ENCODE measurements at places on chromosomes 1 and 21. TPM values are rescaled to one million over a fixed set of nuclear protein-coding genes. Genes with fewer than 3 reads are reported as not detected.

KCNJ9 gene
- 0.05 TPM for total RNA-seq

NUP133 gene
- 31.3 TPM for total RNA-seq

FCGR2B gene
- 9.7 TPM for total RNA-seq

RGS13 gene
- 0.22 TPM for total RNA-seq

TBX15 gene
- 0.63 TPM for total RNA-seq

DNA sequence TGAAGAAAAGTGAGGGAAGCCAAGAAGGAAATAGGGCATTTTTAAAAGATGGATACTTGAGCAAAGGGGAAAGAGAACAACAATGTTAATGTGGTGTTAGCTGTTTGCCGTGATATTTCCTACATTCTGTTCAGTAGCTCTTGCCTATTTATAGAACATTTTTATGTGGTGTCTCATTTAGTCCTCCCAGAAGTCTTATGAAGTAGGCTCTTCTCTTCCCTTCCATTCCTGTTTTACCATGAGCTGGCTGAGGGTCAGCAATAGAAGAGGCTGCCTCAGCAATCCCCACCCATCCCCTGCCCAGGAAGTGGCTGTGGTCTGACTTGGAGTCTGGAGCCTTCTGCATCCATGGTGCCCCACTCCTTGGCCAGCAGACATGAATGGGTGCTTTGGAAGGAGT is 60.1 kb downstream of the KIAA0040 start:
- no peak overlapping the region for H3K4me3 ChIP-seq
- no peaks in the 10 kb centered on the region for H3K27me3 ChIP-seq
- H3K36me3 ChIP-seq = no peaks in the 10 kb centered on the region
- no peak for DNase-seq

GRCh38 chr1:182087719-182088350 is 26.3 kb upstream of the ZNF648 start:
- no peaks in the 10 kb centered on the region for H3K36me3 ChIP-seq
- H3K27me3 ChIP-seq = no peaks in the 10 kb centered on the region
- no peak for DNase-seq
- H3K4me1 ChIP-seq = peaks cover 5% of the 10 kb centered on the region
- H3K4me3 ChIP-seq = no peak overlapping the region
- H3K27ac ChIP-seq = no peak overlapping the region

DNA sequence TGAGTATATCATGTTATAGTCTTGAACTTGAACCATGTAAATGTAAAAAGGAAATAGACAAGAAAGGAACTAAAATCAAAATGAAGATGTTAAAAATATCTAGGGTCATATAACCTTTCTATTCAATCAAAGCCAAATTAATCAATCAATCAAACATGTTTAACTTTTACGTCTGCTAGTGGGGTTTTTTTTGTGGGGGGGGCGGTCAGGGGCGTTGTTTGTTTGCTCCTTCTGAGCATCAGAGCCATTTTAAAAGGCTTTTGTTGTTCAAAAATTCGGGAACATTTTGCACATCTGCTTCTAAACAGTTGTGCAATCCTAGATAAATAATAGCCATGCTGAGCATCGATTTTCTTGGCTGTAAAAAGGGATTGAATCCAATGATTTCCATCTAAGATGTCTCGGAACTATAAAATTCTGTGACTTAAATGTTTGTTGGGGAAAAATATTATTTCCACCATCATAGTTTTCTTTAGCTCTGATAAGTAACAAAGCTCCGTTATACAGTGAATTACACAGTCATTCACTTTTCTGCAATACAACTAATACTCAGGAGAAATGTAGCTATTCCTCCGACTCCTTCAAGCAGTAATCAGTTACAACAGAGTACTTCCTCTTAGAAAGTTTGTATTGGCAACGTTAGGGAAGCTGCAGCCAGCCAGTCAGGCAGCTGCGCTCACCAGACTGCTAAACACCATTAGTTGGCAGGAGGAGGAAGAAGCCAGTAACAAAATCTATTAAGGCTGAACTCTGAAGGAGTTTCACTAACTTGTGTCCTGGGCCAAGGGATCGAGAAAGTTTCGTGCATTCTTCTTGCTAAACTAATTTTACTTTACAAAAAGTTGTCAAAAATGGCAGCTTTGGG is 2.2 kb downstream of the SPATA6 start:
- H3K4me1 ChIP-seq = peaks cover 47% of the 10 kb centered on the region
- no peaks in the 10 kb centered on the region for H3K36me3 ChIP-seq
- no peaks in the 10 kb centered on the region for H3K27me3 ChIP-seq
- peak; percentile 64 for DNase-seq
- H3K4me3 ChIP-seq = peak overlapping the region; percentile 86
- H3K27ac ChIP-seq = peak overlapping the region; percentile 90

- no peaks in the 10 kb centered on the region for H3K36me3 ChIP-seq
- H3K27ac ChIP-seq = no peak overlapping the region
- no peak for DNase-seq
Observed at GRCh38 chr1:209473025-209473424, 110.5 kb upstream of the CAMK1G start.

- H3K4me3 ChIP-seq = no peak overlapping the region
- H3K27ac ChIP-seq = no peak overlapping the region
- no peaks in the 10 kb centered on the region for H3K27me3 ChIP-seq
- H3K4me1 ChIP-seq = no peaks in the 10 kb centered on the region
- no peaks in the 10 kb centered on the region for H3K36me3 ChIP-seq
Observed at GRCh38 chr1:102640312-102640711, 468.0 kb downstream of the COL11A1 start.

DNA sequence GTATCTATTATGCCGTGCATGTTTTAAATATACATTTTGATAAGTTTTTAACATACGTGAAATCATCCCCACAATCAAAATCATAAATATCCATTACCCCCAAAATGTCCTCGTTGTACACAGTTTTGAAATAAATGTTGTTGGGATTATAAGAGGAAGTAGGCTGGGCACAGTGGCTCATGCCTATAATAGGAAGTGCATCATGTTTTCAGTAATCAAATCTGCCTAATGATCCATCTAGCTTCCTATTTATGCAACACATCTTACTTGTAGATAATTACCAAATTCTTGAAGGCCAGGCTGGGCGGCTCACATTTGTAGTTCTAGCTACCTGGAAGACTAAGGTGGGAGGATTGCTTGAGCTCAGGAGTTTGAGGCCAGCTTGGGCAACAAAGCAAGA is 15.0 kb upstream of the IFNGR2 start:
- no peak for DNase-seq
- peaks cover 8% of the 10 kb centered on the region for H3K4me1 ChIP-seq
- no peaks in the 10 kb centered on the region for H3K27me3 ChIP-seq

- H3K27ac ChIP-seq = no peak overlapping the region
- H3K4me1 ChIP-seq = no peaks in the 10 kb centered on the region
- no peaks in the 10 kb centered on the region for H3K36me3 ChIP-seq
- no peak for DNase-seq
- no peak overlapping the region for H3K4me3 ChIP-seq
Observed at GRCh38 chr1:176752505-176752904, 289.5 kb downstream of the PAPPA2 start.

DNA sequence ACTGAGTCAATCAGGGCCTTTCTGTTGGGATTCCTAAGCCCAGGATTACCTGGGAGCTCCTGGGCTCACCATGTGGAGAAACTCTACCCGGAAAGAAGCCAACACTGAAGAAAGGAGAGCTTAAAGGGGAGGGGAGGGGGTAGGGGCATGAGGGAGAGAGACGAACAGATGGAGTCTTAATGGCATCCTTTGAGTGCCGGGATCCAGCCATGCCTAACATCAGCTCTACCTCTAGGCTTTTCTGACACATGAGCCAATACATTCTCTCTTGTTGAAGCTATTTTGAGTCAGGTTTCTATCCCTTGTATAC is 75.0 kb downstream of the NPHP4 start:
- no peak for DNase-seq
- no peaks in the 10 kb centered on the region for H3K4me1 ChIP-seq
- H3K36me3 ChIP-seq = no peaks in the 10 kb centered on the region
- H3K27me3 ChIP-seq = no peaks in the 10 kb centered on the region
- no peak overlapping the region for H3K4me3 ChIP-seq

- no peak overlapping the region for H3K4me3 ChIP-seq
- no peak overlapping the region for H3K27ac ChIP-seq
- no peaks in the 10 kb centered on the region for H3K27me3 ChIP-seq
- H3K36me3 ChIP-seq = no peaks in the 10 kb centered on the region
Observed at GRCh38 chr1:241229216-241229615, 127.8 kb downstream of the RGS7 start.

GRCh38 chr1:115166531-115167091 is 77.3 kb upstream of the TSPAN2 start:
- DNase-seq = no peak
- no peaks in the 10 kb centered on the region for H3K4me1 ChIP-seq
- H3K4me3 ChIP-seq = no peak overlapping the region
- H3K27ac ChIP-seq = no peak overlapping the region

DNA sequence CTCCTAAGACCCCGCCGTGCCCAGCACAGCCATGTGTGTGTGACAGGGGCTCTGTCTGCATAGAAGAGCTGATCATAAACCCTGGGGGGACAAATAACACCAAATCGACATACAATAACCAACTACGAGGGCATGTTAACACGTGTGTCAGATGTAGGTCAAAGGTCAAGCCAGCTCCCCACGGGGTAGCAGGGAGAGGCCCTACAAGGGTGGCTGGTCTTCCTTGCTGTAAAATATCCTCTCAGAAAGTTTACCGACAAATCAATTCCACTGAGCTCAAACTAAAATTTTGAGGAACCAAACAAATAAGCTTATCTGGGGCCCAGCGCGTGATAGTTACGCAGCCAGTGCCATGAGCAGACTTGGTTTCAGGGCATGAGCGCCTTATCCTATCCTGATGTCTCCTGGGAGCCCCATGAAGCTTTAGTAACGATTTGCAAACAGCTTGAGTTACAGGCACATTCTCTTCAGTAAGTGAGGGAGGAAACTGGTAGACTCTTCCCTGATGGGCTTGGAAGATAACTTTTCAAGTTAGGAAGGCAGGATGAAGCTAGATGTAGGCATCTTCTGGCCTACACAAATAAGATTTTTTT is 2.7 kb upstream of the TMPRSS3 start:
- peaks cover 3% of the 10 kb centered on the region for H3K4me1 ChIP-seq
- H3K27me3 ChIP-seq = peaks cover 1% of the 10 kb centered on the region
- H3K4me3 ChIP-seq = no peak overlapping the region
- H3K27ac ChIP-seq = no peak overlapping the region
- DNase-seq = no peak
- H3K36me3 ChIP-seq = no peaks in the 10 kb centered on the region

GRCh38 chr21:43191971-43192370 is 23.2 kb downstream of the CRYAA start:
- no peak overlapping the region for H3K27ac ChIP-seq
- no peak overlapping the region for H3K4me3 ChIP-seq
- DNase-seq = no peak
- no peaks in the 10 kb centered on the region for H3K36me3 ChIP-seq

GRCh38 chr1:33036526-33037503 is at the start of gene AK2:
Gene AK2 (minus strand): TSS chr1:33036883. CDS start chr1:33036828, 55 bp downstream.
- peak within 1 kb of the TSS; percentile 99 for H3K4me3 ChIP-seq
- H3K4me1 ChIP-seq = peaks cover 50% of the 10 kb centered on the region
- H3K36me3 ChIP-seq = peaks cover 4% of the 10 kb centered on the region
- peak; percentile 97 for DNase-seq

GRCh38 chr21:43718872-43719747 is at the start of gene PDXK:
Gene PDXK (plus strand): TSS chr21:43719129. CDS start chr21:43719295, 166 bp downstream.
- H3K4me1 ChIP-seq = peaks cover 49% of the 10 kb centered on the region
- peak within 1 kb of the TSS; percentile 88 for H3K27ac ChIP-seq
- peak; percentile 88 for DNase-seq
- peaks cover 6% of the 10 kb centered on the region for H3K36me3 ChIP-seq

- no peaks in the 10 kb centered on the region for H3K4me1 ChIP-seq
- peaks cover 31% of the 10 kb centered on the region for H3K36me3 ChIP-seq
- no peak overlapping the region for H3K4me3 ChIP-seq
- no peak overlapping the region for H3K27ac ChIP-seq
- H3K27me3 ChIP-seq = no peaks in the 10 kb centered on the region
Observed at GRCh38 chr21:17784604-17785402, 34.4 kb downstream of the C21orf91 start.

GRCh38 chr1:48251323-48251722 is 28.8 kb downstream of the SLC5A9 start:
- H3K4me1 ChIP-seq = peaks cover 5% of the 10 kb centered on the region
- no peak overlapping the region for H3K4me3 ChIP-seq
- DNase-seq = no peak
- H3K36me3 ChIP-seq = no peaks in the 10 kb centered on the region

GRCh38 chr1:221532071-221532773 is 209.7 kb downstream of the DUSP10 start:
- no peaks in the 10 kb centered on the region for H3K36me3 ChIP-seq
- H3K4me1 ChIP-seq = no peaks in the 10 kb centered on the region
- no peak overlapping the region for H3K4me3 ChIP-seq
- DNase-seq = no peak
- H3K27me3 ChIP-seq = peaks cover 38% of the 10 kb centered on the region
- no peak overlapping the region for H3K27ac ChIP-seq

DNA sequence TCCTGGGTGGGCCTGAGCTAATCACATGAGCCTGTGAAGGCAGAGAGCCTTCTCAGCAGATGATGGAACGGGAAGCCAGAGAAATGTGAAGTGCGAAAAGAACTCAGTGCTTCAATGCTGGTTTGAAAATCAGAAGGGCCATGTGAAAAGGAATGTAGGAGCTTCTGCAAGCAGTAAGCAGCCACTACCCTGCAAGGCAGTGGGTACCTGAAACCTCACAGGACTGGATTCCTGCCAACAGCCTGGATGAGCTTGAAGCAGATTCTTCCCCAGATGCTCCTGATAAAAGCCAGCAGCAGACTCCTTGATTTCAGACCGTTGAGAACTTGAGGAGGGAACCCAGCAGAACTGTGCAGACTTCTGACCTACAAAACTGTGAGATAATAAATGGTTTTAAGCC is 158.6 kb downstream of the SYT2 start:
- peaks cover 96% of the 10 kb centered on the region for H3K4me1 ChIP-seq
- no peak overlapping the region for H3K4me3 ChIP-seq
- no peaks in the 10 kb centered on the region for H3K27me3 ChIP-seq
- H3K36me3 ChIP-seq = peaks cover 4% of the 10 kb centered on the region

DNA sequence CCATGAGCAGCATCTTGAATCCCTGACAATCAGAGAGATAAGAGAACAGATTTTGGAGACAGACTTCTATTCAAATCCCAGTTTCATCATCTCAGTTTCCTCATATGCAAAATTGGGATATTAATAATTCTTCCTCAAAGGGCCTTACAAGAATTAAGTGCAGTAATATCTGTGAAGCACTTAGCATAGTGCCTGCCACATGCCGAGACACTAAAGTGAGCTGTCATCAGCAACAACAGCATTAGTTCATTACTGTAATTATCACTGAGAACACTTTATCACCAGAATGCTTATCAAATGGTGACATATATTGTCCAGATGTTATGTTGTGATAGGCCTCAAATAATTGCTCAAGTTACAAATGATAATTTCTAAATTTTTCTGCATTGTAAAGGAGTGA is 922 bp upstream of the FCRLB start:
- no peak overlapping the region for H3K27ac ChIP-seq
- no peak overlapping the region for H3K4me3 ChIP-seq
- peaks cover 45% of the 10 kb centered on the region for H3K27me3 ChIP-seq
- H3K4me1 ChIP-seq = peaks cover 2% of the 10 kb centered on the region
- no peak for DNase-seq

Measured in left ventricle myocardium inferior (tissue), 1 donor.